Panc1 (cell line): ENCODE measurements at places on chromosomes 5 and 9. TPM values are rescaled to one million over a fixed set of nuclear protein-coding genes. Genes with fewer than 3 reads are reported as not detected.

Gene CATSPER3
- total RNA-seq: 0.69 TPM

Gene PITX1
- 41.5 TPM for total RNA-seq

Gene SOWAHA
- total RNA-seq: not detected

Gene PHYHD1
- not detected for total RNA-seq

Gene IL3
- not detected for total RNA-seq

Gene PCA3
- total RNA-seq: not detected

Gene COL27A1
- 5.1 TPM for total RNA-seq
